ENCODE measurements at places on chromosomes 5 and 9.

- DNase-seq: no peak
These were observed 46.7 kb downstream of the GARNL3 start for GRCh38 chr9:127311239-127311741.

DNA sequence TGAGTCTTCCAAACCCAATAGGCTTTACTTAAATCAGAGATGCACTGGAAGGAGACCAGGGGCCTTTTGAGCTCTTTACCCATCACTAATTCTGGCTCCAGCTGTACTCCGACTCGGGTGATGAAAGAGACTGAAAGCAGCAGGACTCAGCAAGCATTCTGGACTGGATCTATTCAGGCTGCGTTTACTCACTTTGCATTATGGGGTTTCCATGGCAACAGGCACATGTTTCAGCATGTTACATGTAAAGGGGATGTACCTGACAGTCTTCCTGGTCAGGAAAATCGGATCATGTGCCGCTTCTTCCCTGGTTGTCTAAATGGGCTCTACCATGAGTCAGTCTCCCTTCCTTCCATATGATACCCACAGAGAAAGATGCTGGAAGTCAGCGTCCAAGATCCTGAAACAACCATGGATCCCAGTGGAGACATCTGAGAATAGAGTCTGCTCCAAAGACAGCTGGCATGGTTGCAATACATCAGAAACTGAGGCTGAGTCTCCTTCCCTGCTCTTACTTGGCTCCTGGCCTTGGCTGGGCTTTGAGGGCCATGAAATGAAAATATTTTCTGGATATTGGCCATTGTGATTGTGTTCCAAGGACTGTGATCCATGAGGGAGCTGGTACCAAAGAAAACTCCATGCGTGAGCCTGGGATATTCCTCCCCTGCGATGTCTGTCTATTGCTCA, 102.5 kb upstream of the TNC start:
- no peak for DNase-seq

GRCh38 chr5:72600391-72600981, 93.3 kb upstream of the ZNF366 start:
- DNase-seq: peak; percentile 86

DNA sequence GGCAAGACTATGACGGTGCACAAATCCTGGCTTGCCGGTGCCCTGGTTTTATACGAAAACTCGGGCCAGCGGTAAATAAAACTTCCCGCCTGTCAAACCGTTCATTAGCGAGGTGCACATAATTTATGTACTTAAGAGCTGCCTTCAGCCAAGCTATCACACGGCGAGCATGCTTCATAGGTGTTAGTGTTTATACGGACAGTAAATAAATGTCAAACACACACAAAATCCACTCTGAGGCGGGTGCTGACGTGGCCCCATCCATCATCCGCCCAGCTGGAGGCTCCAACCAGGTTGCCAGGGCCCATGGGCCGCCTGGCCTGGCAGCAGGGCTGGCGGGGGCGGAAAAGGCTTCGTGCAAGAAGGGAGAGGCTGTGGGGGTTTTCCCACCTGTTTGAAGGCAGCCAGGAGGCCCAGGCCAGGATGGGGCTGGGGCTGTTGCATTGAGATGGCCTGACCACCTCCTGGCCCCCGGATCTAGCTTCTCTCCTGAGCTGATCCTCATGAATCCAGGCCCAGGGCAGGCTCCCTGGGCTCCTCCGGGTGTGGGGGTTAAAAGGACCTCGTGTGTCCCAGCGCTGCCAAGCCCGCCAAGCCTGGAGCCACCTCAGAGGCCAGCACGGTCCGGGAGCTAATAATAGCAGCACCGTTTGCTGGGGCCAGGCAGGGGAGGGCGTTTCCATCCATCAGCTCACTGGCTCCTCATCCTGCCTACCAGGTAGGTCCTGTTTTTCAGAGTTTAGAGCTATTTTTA, 43.2 kb downstream of the BARX1 start:
- no peak for DNase-seq

DNA sequence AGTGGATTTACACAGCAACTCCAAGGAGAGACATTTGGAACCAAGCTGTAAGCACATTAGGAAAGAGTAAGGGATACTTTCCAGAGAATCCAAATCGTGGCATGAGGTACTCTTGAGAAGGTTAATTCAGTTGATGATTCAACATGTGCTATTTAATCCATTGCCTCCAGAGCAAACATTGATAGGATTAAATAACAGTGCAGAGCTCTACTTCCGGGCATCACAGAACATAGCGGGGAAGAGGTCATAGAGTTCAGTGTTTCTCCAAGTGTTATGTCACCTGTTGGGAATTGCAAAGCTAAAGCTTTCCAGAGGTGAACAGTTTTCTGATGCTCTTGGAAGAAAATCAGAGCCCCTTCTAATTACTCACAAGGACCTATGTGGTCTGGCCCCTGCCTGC, 127.5 kb downstream of the PPP2R2B start:
- peak; percentile 57 for DNase-seq

All from RCC 7860 (cell line).